ENCODE measurements at places on chromosomes 4 and X.

DNA sequence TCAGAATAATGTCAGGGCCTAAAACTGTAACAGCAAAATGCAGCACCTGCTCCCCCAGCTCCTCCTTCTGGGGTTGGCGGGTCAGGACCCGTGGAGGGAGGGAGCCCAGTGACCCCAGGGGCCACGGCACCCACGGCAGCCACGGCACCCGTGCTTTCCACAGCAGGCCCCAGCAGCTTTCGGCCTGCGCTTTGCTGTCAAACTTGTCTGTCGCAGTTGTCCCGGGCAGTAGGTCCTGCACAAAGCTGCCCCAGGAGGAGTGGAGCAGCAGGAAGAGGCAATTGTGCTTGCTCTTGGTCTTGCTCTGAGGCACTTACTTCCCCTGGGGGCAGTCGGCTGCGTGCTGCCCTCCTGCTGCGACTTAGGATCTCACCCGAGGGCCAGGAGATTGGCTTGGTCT lies 183.6 kb downstream of the AFAP1 start:
- no peak for DNase-seq

DNA sequence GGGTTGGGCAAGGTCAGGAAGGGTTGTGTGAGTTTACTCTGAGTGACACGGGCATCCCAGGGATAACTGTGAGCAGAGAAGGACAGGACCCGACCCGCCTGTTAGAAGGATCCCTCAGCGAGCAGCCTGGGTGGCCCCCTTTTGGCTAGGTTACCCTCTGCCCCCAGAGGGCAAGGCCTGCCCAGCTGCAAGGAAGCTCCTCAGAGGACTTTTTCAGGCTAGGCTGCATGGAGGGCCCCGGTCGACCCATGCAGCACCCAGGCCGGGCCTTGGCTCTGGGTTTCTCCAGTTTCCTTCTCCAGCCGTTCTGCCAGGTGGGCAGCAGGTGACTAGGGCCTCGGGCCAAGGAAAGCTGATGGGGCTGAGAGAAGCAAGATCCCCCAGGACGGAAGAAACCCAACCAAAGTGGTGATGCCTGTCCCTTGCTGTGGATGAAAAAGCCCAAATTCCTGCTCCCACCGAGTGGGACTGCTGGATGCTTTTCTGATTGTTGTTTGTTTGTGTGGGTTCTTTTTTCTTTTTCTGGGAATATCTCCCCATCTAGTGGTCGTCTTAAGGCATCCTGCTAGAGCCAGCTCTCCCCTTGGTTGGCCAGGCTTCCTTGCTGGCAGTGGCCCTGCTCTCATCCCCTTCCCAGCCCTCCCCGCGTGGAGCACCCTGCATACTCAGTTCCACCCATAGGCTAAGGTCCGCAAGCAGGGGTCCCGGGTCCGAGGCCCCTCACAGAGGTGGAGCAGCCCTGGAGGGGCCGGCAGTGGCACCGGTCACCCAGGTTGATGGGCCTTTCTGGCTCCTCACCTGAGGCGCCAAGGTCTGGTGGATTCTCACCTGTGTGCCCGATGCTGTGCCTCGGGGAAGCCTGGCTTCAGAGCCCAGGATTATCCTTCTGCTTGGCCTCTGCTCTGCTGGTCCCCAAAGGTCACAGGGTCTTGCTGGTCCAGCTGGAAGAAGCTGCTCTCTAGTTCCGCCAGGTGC lies 1.8 kb downstream of the ZFP92 start:
- no peak for DNase-seq

- DNase-seq, result no peak
Measured at GRCh38 chrX:9465380-9466123, 694 bp downstream of the TBL1X start.

DNA sequence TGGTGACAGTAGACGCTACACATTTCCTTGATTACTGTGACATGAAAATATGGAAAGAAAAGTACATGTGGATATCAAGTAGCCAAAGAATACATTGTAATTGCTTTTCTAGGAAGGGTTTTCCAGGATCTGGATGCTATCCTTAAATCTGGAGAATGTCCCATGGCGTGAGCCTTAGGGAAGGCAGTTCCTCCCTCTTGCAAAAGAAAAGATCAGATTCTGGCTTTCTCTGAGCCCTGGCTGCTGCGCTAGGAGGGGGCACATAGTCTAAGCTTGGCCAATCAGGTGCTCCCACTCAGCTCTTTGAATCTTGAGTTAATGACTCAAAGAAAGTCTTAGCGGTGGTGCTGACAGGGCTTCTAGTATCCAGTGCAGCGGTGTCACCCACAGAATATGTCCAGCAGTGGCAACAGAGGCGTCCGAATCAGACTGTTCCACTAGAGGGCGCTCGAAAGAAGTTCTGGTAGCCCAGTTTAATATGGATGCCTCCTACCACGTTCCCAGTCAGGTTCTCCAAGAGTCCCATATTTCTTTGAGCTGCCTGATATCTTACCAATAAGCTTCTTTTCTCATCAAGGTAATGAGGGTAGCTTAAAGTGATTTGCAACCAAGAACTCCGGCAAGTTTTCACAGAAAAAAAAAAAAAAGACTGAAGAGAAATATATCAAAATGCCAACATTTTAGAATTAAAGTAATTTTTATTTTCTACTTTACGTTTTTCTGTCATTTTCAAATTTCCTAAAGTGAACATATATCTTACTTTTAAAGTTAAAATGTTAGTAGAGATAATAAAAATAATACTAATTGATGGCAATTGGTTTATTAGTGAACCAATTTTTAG lies 213.4 kb upstream of the S100G start:
- peak; percentile 75 for DNase-seq

DNA sequence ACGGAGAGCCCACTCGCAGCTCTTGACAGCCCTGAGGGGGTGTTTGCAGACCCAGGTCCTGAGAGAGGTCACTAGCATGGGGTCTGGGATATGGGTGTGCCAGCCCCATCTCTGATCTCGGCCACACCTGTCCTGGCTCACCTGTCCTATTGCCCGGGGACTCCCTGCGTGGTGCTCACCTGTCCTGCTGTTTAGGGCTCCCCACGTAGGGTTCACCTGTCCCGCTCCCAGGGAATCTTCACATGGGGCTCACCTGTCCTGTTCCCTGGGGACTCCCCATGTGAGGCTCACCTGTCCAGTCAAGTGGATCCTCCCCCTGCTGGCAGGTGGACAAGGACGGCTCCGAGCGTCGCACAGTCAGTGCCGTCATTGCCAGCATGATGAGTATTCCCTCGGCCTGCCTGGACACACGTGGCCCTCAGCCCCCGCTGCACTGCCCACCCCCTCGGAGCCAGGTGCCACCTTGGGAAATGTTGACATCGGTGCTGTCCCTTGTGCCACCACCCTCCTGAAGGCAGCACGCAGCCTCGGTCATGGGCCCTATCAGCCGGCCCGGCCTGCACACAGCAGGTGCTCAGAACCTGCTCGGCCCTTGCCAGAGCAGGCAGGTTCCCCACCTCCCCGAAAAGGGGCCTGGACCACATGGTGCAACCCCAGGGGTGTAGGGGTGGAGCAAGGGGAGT lies 6.3 kb downstream of the SLC49A3 start:
- DNase-seq, result no peak

DNA sequence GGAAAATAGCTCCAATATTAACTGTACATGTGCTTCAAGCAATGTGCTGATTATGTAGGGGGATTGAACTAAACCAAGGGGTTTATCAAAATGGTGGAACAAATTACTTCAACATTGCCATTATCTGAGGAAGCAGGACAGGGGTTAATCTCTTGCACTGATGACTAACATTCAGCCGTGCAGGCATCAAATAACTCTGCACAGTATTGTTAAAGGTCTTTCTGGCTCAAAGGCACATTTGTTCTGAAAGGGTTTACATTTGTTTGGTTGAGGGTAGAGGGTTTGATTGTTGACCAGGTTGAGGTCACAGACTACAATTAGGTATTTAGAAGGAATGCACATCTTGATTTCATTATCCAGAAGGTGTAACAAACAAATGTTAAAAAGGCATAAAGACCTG lies 32.2 kb upstream of the CCSER1 start:
- no peak for DNase-seq

DNA sequence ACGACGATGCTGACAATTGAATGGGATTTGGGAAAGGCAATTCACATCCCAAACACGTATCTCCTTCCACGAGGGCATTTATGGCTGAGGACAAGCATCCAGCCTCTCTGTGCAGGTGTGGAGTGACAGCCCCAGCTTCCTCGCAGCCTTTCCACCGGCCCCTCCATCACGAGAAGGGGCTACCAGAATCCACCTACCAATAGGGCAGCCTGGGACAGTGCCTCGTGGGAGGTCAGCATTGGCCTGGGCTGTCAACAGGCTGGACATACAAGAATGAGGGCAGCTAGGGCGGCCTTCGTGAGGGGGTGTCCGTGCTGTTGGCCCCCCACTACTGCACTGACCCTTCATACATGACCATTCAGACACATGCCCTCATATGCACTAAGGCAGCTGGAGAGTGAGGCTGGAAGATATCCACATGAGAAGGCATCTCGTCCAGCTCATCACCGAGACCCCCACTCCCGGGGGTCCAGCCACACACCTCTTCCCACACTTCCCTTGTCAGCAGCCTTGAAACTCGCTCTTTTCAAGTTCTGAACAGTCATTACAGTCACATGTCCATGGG lies 81.0 kb upstream of the ADRA2C start:
- no peak for DNase-seq

DNA sequence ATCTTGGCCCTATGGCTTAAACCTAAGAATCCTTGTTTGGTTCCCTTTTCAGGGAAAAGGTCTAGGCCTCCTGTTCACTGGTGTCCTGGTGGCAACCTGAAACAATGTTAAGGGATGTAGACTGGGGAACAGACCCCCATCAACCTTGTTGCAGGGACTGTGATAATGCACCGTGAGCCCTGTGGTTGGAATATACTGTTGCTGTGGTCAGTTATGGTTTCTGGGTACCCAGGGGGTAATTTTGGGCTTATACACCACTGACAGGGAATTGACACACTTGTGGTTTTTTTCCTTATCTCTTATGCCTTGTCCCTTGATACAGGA lies 64.0 kb upstream of the WDR1 start:
- no peak for DNase-seq

DNA sequence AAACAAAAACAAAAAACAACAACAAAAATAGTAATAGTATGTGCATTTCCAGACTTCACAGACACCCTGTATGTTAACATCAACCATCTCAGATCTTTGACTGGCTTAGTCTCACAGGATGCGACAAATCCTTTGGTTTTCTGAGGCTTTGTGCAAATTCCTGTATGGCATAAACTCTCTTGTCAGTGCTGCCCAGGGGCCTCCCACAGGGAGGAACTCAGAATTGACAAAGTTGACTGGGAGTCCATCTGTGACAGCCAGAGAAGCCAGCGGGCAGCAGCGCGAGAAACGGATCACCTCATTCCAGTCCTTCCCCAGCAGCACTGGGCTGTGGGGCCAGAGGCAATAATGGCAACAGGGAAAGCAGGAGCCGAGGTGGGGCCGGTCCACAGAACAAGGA lies 19.1 kb upstream of the DDX3X start:
- DNase-seq, result peak; percentile 51

GRCh38 chr4:123398066-123398852 lies 1.7 kb downstream of the SPRY1 start:
- peak; percentile 68 for DNase-seq

DNA sequence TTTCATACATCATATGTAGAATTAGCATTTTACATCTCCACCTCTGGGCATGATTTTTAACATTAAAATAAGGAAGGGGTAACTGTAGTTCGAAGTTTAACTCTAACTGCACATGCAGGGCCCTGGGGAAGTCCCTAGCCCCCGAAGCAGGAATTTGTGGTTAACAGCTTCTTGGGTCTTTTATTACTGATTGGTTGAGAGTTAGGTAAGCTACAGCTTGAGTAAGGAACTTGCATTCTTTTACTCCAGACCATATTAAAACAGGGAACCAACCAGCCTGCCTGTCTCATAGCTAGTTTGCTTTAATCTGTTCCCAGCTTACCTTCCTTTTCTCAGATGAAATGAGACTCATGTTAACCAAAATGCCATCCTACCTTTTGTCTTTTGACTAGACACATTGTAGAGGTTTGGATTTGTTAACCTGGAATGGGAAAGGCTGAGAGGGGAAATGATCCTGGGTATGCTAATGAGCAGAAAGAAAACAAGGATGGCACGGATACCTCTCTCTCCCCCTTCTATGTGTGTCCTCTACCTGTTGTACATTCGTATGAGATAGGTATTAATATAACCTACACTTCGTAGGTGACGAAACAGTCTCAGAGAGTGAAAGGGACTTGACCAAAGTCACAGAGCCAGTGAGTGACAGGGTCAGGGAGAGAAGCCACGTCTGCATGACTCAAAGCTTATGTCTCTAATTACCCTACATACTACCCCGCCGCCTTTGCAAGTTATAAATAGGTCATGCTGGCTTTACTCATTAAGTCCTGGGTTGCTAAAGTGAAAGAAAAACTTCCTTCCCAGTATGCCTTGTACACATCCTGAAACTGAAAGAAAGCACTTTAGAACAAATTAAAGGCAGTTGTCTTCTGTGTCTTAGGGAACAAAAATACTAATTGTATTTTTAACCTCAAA lies 119.5 kb upstream of the AFF2 start:
- DNase-seq, result peak; percentile 42

DNA sequence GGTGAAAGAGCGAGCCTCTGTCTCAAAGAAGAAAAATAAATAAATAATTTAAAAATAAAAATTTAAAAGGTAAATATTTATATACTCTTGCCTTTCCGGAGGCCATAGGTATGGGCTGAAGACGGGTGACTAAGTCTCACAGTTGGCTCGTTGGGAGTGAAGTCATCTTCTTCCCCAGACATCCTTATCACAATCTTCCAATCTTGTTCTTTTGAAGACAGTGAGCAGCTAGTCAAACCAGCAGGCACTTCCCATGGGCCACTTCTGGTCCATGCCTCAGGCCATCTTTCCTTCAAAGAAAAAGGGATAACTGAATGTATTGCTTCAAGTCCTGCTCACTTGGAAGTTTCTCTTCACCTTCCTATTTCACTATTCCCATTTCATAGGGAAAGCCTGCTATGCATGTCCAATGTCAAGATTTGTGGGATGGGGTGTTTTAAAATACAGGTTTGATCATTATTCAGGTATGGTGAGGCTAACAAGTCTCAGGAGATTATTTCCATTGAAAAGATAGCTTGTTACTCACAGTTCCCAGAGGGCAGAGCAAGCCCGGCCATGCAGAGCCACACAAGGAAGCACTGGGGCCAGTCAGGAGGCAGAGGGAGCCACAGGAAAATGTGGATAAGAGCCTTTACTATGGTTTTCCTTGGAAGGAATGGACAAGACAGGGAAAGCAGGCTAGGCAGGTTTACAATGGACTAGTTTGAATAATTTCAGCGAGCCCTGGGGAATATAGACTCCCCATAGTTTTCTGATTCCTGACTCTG lies 33.3 kb upstream of the VCX2 start:
- no peak for DNase-seq

- DNase-seq, result no peak
Measured at GRCh38 chrX:114127411-114128025, 456.4 kb upstream of the HTR2C start.

DNA sequence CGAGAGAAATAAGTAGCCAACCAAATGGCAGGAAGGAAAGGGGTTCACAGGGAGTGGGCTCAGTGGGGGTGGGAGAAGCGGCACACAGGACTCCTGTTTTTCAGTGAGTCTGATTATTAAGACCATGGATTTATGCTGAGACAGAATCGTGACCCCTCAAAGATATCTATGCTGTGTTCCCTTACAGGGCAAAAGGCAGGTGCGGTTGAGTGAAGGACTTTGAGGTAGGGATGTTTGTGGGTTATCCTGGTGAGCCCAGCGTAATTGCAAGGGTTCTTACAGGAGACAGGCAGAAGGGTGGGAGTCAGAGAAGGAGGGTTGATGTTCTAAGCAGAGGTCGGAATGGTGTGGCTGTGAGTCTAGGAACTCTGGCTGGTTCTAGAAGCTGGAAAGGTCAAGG lies 73.0 kb downstream of the EVC start:
- no peak for DNase-seq

Data from fibroblast of skin of back (primary cell).